ENCODE measurements at places on chromosomes 4 and X. TPM values are rescaled to one million over a fixed set of nuclear protein-coding genes. Genes with fewer than 3 reads are reported as not detected.

GRCh38 chr4:73193155-73193554, 65.4 kb downstream of the ANKRD17 start:
- peaks cover 10% of the 10 kb centered on the region for H3K4me1 ChIP-seq
- H3K27me3 ChIP-seq, result no peaks in the 10 kb centered on the region
- H3K27ac ChIP-seq, result no peak overlapping the region

- no peaks in the 10 kb centered on the region for H3K4me1 ChIP-seq
- no peak overlapping the region for H3K4me3 ChIP-seq
- no peaks in the 10 kb centered on the region for H3K27me3 ChIP-seq
- DNase-seq, result no peak
- H3K36me3 ChIP-seq, result no peaks in the 10 kb centered on the region
Measured at GRCh38 chr4:179097741-179098140, 1655.5 kb upstream of the AGA start.

- H3K27me3 ChIP-seq, result no peaks in the 10 kb centered on the region
- H3K27ac ChIP-seq, result no peak overlapping the region
- DNase-seq, result peak; percentile 64
- H3K4me3 ChIP-seq, result no peak overlapping the region
- H3K4me1 ChIP-seq, result no peaks in the 10 kb centered on the region
Measured at GRCh38 chr4:123452616-123453015, 56.0 kb downstream of the SPRY1 start.

GRCh38 chr4:6230827-6231662, 30.7 kb upstream of the JAKMIP1 start:
- H3K4me3 ChIP-seq, result no peak overlapping the region
- no peaks in the 10 kb centered on the region for H3K36me3 ChIP-seq
- H3K27me3 ChIP-seq, result no peaks in the 10 kb centered on the region

DNA sequence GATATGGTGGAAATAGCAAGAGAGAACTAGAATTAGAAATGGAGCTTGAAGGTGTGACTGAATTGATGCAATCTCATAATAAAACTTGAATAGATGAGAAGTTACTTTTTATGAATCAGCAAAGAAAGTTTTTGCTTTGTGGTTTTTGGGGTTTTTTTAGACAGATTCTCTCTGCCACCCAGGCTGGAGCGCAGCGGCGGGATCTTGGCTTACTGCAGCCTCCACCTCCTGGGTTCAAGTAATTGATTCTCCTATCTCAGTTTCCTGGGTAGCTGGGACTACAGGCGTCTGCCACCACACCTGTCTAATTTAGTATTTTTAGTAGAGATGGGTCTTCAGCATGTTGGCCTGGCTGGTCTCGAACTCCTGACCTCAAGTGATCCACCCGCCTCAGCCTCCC, 23.7 kb upstream of the NEIL3 start:
- H3K4me3 ChIP-seq, result no peak overlapping the region
- no peaks in the 10 kb centered on the region for H3K36me3 ChIP-seq
- H3K27me3 ChIP-seq, result no peaks in the 10 kb centered on the region
- DNase-seq, result no peak
- no peaks in the 10 kb centered on the region for H3K4me1 ChIP-seq

The FGB gene
- total RNA-seq, result not detected

The NALF2 gene
- 0.18 TPM for total RNA-seq

All from stomach (tissue), 19 donors.